Midbrain (tissue), 1 donor: ENCODE measurements at places on chromosomes 7 and 10.

DNA sequence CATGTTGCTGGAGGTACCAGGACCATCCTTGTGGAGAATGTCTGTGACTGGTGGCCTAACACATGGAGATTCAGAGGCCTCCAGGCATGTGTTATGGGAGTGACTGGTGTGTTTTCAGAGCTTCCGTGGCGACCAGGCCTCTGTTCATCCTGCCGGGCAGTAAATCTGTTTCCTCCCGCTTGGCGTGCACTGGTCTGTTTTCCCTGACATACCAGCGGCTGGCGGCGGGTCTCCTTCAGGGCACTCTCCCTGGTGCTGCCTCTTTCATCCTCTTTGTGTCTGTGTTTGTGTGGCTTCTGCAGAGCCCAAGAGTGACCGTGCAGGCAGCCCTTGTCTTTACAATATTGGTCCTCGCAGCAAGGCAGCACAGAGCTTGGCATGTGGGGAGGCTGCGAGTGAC, 385.1 kb upstream of the MKI67 start:
- no peak for DNase-seq

- no peak for DNase-seq
These were observed 137.4 kb downstream of the ZNF438 start for GRCh38 chr10:30894221-30894620.

DNA sequence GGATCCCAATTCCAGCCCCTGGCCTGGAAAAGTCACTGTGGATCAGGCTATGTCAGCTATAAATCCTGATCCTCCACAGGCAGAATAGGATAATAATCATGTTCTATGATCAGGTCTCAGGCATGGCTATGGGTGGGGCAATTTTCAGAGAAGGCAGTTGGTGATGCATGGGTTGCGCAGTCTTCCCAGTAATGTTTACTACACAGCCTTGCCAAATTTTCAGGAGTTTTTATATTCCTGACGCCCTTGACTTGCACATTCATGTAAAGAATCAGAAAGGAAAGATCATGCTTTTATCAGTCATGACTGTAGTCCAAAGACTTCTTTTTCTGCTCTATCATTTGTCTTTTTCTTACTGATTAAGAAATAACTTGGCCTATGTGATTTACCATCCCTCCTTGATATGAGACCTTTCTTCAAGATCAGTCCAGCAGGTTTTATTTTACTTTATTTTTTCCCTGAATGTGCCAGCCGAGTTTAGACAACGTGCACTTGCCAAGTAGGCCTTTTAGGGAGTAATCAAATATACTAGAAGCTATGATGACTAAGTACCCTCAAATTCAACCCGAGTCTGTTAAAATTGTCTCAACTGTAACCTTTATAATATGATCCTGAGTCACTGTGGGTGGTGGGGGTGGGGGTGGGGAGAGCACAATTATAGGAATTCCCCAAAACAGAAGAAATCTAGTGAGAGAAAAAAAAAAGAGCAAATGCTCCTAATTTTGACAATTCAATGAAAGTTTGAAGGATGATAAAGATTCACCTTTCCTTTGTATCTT, 31.9 kb downstream of the ARL4A start:
- DNase-seq = no peak

DNA sequence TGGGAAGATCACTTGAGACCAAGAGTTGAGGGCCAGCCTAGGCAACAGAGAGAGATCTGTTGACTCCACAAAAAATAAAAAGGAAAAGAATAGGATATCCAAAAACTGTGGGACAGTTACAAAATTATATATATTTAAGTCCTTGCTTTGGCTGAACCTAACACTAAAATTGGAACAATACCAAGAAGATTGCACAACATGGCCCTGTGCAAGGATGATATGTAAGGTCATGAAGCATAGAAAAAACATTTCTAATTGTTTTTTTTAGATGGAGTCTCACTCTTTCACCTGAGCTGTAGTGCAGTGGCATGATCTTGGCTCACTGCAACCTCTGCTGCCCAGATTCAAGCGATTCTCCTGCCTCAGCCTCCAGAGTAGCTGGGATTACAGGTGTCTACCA, 139.0 kb downstream of the TPST1 start:
- no peak for DNase-seq

- DNase-seq = no peak
These were observed 348.4 kb upstream of the MTPN start for GRCh38 chr7:136325578-136325977.
